MCF 10A (cell line): ENCODE measurements at places on chromosomes 7 and 10.
A peak's percentile ranks its signal among the peaks of the same experiment; 100 is the strongest.

DNA sequence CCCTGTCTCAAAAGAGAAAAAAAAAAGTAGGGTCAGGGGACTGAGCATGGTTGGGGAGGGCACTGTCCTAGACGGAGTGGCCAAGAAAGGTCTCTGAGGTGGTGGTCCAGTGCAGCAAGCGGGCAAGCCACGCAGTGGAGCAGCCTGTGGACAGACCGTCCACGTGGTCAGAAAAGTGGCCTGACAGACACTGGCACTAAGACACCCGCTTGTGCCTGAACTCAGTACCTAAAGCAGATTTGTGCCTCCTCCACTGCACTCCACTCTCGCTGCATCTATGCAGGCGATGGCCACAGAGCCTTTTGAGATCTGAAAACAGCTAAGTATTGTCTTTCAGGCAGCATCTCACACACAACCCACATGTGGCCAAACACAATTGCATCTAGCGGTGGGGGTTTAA is 8.8 kb downstream of the ASB10 start:
- DNase-seq: no peak

DNA sequence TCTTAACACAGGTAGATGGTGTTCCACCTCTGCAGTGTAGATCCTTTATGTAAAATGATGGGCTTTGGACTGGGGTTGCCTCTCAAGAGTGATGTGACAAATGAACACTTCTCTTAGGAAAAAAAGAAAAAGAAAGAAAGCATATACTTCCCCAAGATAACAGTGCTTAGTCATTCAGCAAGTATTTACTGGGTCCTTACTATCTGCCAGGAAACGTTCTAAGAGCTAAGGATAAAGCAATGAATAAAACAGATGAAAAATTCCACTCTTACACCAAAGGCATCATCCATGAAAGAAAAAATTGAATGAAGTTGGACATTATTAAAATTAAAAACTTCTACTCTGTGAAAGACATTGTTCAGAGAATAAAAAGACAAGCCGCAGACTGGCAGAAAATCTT is 177.3 kb downstream of the C7orf25 start:
- DNase-seq: no peak

- DNase-seq: peak; percentile 85
These were observed 4.6 kb upstream of the INPP5A start for GRCh38 chr10:132532749-132533560.

GRCh38 chr7:17184805-17185689 is 113.4 kb upstream of the AHR start:
- DNase-seq: no peak

- no peak for DNase-seq
These were observed 99.0 kb downstream of the AGMO start for GRCh38 chr7:15462721-15463389.

DNA sequence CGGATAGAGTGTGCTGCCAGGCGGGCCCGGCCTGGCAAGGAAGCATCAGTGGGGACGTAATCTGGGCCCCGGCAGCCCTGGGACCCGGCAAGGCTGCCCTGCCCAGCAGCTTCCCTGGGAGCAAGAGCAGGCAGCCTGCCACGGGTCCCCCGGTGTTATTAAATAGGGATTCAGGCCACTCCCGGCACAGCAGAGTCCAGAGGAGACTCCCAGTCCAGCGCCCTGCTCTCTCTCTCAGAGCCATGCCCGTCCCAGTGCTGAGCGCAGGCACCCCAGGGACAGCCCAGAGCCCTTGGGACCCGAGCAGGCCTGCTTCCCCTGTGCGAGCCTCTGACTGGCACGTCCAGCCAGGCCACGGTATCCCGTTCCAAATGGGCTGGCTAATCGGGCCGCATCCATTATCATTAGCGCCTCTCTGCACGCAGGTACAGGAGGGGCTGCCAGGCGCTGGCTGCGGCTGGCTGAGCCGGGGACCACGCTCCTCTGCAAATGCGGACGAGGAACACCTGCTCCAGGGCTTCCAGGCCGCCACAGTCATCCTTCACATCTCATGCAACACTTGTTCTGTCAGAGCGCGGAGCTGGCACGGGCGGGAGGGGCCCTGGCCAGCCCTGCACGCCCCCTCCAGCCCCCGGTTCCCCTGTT is 344.2 kb upstream of the MKI67 start:
- no peak for DNase-seq

DNA sequence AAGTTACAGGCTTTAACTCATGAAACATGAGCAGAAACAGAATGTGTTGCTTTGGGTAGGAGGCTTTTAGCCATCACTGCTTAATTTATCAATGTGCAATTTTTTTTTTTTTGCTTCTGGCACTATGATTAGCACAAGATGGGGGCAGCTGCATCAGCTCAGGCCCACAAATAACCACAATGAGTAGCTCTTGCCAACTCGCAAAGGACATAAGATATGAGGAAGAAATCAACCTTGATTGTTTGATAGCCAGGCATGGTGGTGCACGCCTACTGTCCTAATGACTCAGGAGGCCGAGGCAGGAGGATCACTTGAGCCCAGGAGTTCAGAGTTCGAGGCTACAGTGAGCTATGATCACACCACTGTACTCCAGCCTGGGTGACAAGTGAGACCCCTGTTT is 12.3 kb downstream of the NOD1 start:
- DNase-seq: no peak

- no peak for DNase-seq
These were observed 219.6 kb upstream of the SHH start for GRCh38 chr7:156031679-156032478.

GRCh38 chr10:121405096-121405495 is 193.1 kb downstream of the FGFR2 start:
- no peak for DNase-seq

DNA sequence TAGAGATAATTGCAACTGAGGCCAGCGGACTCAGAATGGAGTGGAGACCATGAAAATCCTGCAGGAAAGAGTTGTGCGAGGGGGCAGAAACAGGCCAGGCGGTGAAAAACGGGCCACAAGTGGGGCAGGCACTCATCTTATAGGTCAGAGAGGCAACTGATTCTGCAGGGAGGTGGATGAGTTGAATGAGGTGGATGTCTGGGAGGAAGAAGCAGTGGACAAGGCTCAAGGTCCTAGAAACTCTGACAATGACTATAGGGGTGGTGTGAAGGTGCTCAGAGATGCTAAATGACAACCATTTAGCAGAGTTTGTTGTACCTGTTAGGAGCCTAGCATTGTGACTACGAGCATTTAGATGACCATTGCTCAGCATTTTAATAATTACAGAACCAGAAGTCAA is 33.6 kb downstream of the MBL2 start:
- DNase-seq: no peak

DNA sequence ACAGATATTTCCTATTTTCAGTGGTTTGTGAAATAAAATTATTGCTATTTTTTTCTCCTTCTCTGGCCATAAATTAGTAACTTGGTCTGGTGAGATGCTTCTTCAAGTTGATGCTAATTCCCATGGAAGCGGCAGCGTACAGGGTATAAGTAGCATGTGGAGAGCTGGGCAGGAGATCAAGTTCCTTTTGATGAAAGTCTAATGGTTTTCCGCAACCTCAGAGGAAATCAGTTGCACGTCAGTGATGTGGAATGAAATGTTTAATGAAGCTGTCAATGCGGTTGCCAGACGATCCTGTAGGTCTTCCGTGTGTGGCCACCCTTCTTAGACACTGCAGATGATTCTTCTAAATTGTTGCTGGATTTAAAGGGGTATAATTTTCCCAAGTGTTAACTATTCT is 236.4 kb upstream of the GRM3 start:
- no peak for DNase-seq

- DNase-seq: no peak
These were observed 138.0 kb downstream of the ADCY1 start for GRCh38 chr7:45712057-45712689.

DNA sequence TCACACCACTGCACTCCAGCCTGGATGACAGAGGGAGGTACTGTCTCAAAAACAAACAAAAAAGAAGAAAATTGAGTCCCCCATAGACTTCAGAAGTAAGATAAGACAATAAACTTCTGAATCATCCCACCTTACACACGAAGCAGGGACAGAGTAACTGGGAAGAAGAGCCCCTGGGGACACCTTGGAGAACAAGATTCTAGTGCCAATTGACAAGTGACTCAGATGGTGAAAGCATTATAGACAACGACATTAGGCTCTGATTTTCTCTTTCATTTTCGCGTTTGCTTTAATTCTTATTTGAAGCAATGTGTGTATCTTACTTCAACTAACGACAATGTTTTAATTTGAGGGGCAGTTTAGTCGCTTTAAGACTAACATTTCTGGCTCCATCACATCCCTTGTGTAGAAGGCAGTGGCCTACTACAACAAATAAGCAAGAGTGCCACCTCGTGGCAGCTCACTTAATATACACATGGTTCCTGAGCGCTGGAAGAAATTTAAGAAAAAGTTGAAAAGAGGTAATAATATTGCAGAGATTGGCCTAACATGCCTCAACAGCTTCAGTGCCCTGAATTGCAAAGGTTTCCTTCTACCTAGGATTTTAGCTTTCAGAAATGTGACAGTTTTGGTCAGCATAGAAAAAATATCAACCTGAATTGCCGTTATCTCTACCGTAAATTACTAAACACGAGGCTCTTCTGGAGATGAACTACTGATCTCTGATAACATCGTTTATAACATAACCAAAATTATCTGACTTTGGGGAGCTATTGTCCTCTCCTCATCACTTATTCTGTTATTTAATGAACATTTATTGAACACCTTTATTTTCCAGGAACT is 36.7 kb downstream of the ASNS start:
- peak; percentile 69 for DNase-seq

DNA sequence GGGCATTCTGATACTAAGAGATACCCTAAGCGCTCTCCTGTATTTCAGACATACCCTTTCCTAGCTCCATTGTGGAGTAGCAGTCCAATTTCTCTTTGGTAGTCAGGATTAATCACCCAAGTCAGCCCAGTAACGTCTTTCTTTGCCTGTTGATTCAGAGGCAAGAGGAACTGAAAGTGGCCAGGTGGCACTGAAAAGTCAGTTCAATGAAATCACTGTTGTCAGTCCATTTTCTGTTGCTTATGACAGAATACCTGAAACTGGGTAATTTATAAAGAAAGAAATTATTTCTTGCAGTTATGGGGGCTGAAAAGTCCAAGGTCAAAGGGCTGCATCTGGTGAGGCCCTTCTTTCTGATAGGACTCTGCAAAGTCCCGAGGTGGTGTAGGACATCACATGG is 40.2 kb downstream of the ANKRD61 start:
- DNase-seq: no peak

GRCh38 chr7:46830-47140 is 145.6 kb upstream of the FAM20C start:
- DNase-seq: no peak

DNA sequence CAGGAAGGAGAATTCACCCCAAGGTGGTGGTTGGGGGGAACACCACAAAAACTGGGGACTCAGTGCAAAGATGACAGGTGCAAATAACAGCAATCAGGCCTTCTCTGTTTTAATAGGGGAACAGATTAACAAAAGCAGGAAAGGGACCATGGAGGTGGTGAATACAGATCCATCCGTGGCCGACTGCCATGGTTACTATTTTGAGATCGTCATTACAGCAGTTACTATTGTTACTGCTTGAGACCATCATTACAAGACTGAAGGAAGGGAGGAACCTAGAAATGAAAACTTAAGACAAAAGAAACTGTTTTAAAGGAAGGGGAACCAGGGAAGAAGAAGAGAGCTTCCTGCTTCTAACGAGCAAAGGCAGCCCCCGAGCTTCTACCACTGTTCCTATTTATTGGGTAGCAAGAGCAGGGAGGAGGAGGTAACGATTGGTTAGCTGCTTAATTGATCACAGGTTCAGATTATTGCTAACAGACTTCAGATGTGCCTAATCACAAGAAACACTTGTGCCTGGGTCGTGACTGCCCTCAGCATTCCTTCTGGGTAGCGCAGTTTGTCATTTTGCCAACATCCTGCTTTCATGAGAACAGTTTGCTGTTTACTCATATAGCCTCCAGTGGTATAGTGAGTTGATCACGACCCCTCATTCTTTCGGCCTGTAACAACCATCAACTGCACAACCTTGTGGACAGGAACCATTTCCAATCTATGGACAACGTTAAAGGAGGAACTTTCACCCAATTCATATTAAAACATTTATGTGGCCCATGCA is 216.3 kb downstream of the CHCHD3 start:
- DNase-seq: peak; percentile 8

- DNase-seq: no peak
These were observed 1.1 kb upstream of the GIMAP1 start for GRCh38 chr7:150715293-150715692.

- no peak for DNase-seq
These were observed 528 bp downstream of the CAMK2G start for GRCh38 chr10:73873838-73874215.

GRCh38 chr10:52993109-52993508 is 220.5 kb upstream of the MBL2 start:
- DNase-seq: no peak
